Small intestine (tissue), 16 donors: ENCODE measurements at places on chromosomes 5 and 9. TPM values are rescaled to one million over a fixed set of nuclear protein-coding genes. Genes with fewer than 3 reads are reported as not detected.

DNA sequence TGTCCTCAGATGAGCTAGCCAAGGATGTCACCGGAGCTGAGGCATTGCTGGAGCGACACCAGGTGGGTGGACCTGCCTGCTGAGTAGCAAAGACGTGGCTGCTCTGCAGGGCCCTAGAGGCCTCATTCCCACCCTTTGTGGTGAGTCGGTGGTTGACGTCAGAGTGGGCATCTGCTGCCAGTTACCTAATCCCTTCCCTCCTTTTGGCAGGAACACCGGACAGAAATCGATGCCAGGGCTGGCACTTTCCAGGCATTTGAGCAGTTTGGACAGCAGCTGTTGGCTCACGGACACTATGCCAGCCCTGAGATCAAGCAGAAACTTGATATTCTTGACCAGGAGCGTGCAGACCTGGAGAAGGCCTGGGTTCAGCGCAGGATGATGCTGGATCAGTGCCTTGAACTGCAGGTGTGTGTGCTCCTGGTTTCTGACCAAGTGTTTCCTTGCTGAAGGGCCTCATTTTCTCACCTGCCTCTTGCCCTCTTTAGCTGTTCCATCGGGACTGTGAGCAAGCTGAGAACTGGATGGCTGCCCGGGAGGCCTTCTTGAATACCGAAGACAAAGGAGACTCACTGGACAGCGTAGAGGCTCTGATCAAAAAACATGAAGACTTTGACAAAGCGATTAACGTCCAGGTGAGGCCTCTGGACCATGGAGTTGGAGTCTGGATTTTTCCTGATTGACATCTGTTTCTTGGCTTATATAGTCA is 48.9 kb downstream of the DYNC2I2 start:
- H3K27ac ChIP-seq: no peak overlapping the region
- no peaks in the 10 kb centered on the region for H3K27me3 ChIP-seq
- no peak for DNase-seq
- no peak overlapping the region for H3K4me3 ChIP-seq

DNA sequence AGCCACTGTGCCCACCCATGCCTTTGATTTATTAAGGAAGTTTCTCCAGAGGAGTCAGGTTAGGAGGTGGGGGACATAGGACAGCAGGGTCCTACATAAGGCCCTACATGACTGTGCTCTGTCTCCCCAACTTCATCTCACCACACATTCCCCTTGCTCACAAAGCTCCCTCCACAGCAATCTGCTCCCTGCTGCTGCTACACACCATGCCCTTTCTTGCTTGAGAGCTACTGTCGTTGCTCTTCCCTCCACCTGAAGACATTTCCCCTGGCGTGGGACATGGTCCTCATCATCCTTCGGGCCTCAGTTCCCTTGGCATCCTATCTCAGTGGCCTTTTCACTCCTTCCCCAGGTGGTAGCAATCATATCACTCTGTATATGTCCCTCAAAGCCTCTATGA is 75.9 kb upstream of the DAPK1 start:
- H3K36me3 ChIP-seq: no peaks in the 10 kb centered on the region
- no peak overlapping the region for H3K4me3 ChIP-seq
- H3K4me1 ChIP-seq: no peaks in the 10 kb centered on the region
- no peak for DNase-seq
- H3K27ac ChIP-seq: no peak overlapping the region

GRCh38 chr5:163912046-163912445 is 406.6 kb downstream of the MAT2B start:
- H3K27me3 ChIP-seq: no peaks in the 10 kb centered on the region
- no peak overlapping the region for H3K27ac ChIP-seq
- H3K36me3 ChIP-seq: no peaks in the 10 kb centered on the region
- DNase-seq: no peak
- H3K4me3 ChIP-seq: no peak overlapping the region

Gene ADAMTSL2
- polyA plus RNA-seq: 0.22 TPM

DNA sequence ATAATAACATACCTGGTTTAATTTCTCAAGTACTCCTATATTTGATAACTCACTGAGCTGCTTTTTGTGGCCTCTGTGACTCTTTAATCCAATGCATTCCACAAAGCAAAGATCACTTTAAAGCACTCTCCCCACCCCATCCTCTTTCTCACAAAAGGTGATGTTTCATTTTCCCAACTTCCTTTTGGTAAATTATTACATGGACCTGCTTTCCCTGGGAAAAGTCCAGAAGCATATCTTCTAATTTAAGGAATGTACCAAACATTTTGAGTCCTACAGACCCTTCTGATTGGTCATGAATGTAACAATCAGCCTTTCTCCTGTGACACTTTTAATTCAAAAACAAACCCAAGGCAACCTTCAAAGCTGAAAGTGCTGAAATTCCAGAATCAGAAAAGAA is 71.1 kb downstream of the MLLT3 start:
- no peaks in the 10 kb centered on the region for H3K36me3 ChIP-seq
- H3K27me3 ChIP-seq: no peaks in the 10 kb centered on the region
- no peak overlapping the region for H3K27ac ChIP-seq

GRCh38 chr5:14208071-14209021 is 65.2 kb downstream of the TRIO start:
- H3K4me1 ChIP-seq: no peaks in the 10 kb centered on the region
- H3K4me3 ChIP-seq: no peak overlapping the region
- peak; percentile 51 for DNase-seq
- H3K36me3 ChIP-seq: no peaks in the 10 kb centered on the region
- H3K27ac ChIP-seq: peak overlapping the region; percentile 41

Gene HTR4
- 8.7 TPM for polyA plus RNA-seq
